ENCODE measurements at places on chromosomes 13 and 19.

- peaks cover 63% of the 10 kb centered on the region for H3K4me1 ChIP-seq
- no peaks in the 10 kb centered on the region for H3K36me3 ChIP-seq
- H3K27ac ChIP-seq = peak within 1 kb of the TSS; percentile 60
- peak within 1 kb of the TSS; percentile 70 for H3K4me3 ChIP-seq
- H3K27me3 ChIP-seq = no peaks in the 10 kb centered on the region
Measured at GRCh38 chr19:14582894-14583340, at the start of gene CLEC17A. Gene CLEC17A (plus strand): TSS chr19:14583084. CDS start chr19:14583161, 77 bp downstream.

GRCh38 chr19:37914908-37915307 is 7.9 kb downstream of the SIPA1L3 start:
- peaks cover 10% of the 10 kb centered on the region for H3K36me3 ChIP-seq
- peaks cover 27% of the 10 kb centered on the region for H3K4me1 ChIP-seq
- H3K27me3 ChIP-seq = no peaks in the 10 kb centered on the region
- no peak overlapping the region for H3K4me3 ChIP-seq
- DNase-seq = no peak
- H3K27ac ChIP-seq = no peak overlapping the region

- DNase-seq = no peak
- no peak overlapping the region for H3K4me3 ChIP-seq
- no peaks in the 10 kb centered on the region for H3K4me1 ChIP-seq
- H3K27me3 ChIP-seq = peaks cover 8% of the 10 kb centered on the region
Measured at GRCh38 chr13:29456419-29456818, 139.1 kb downstream of the SLC7A1 start.

DNA sequence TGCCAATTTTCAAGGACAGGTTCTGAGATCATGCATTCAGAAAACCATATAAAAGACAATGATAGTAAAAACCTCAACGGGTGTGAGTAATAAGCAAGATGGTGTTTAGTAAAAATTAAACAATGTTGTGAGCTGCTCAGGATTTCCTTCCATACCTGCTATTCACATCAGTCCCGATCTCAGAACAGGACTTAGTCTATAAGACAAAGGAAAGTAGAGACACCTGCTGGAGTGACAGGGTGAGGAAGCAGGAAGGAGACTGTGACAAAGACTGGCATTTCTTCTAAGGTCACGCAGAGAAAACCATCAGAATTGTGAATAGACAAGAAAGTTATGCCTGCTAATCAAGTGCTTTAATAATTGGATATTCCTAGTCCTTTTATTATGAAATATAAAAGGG is 648.0 kb downstream of the DACH1 start:
- H3K4me1 ChIP-seq = no peaks in the 10 kb centered on the region
- DNase-seq = no peak
- no peaks in the 10 kb centered on the region for H3K27me3 ChIP-seq
- no peak overlapping the region for H3K27ac ChIP-seq

DNA sequence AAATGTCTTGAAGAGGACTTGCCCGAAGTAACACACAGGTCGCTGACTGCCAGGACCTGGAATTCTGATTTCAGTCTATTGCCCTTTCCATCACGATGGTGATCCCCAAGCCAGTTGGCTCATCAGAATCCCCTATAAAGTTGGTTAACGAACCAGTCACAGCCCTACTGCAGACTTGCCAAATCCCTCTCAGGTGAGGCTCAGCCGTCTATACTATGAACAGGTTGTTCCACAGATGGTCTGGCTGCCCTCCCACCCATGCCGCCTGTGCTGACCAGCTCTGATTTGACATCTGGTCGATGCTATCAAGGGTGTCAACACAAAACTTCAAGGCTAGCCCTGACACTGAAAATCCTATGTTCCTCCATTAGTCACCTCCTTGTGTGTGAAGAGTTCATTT is 90.0 kb downstream of the RNASEH2B start:
- no peak for DNase-seq
- peaks cover 3% of the 10 kb centered on the region for H3K27me3 ChIP-seq
- no peaks in the 10 kb centered on the region for H3K4me1 ChIP-seq
- H3K4me3 ChIP-seq = no peak overlapping the region

DNA sequence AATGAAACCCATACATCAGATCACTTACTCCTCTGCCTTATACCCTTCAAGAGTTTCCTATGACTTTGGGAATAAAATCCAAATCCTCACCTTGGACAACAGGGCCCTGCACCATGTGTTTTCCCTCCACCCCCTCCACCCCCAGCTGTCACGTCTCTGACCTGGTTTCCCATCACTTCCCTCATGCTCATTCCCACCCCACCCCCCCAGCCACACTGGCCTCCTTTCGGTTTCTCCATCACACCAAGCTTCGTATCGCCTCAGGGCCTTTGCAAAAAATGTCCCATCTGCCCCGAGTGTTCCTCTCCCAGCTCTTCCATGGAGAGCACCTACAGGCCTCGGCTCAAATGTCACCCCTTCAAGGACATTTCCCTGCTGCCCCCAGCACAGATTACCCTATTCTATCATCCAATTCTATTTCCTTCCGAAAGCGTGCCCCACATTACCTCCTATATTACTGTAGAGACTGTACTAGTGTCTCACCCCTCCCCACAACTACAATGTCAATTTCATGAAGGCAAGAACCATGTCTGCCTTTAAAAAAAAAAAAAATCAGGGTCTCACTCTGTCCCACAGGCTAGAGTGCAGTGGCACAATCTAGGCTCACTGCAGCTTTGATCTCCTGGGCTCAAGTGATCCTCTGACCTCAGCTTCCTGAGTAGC is 16.8 kb upstream of the FFAR2 start:
- peaks cover 4% of the 10 kb centered on the region for H3K36me3 ChIP-seq
- no peak for DNase-seq
- H3K4me1 ChIP-seq = peaks cover 10% of the 10 kb centered on the region
- H3K4me3 ChIP-seq = no peak overlapping the region
- H3K27me3 ChIP-seq = peaks cover 12% of the 10 kb centered on the region

- peaks cover 5% of the 10 kb centered on the region for H3K36me3 ChIP-seq
- no peak overlapping the region for H3K4me3 ChIP-seq
- DNase-seq = no peak
- H3K4me1 ChIP-seq = peaks cover 43% of the 10 kb centered on the region
- peaks cover 3% of the 10 kb centered on the region for H3K27me3 ChIP-seq
Measured at GRCh38 chr13:33545492-33545891, 259.9 kb upstream of the STARD13 start.

GRCh38 chr13:32829676-32830335 is 186.4 kb upstream of the KL start:
- no peak overlapping the region for H3K27ac ChIP-seq
- H3K27me3 ChIP-seq = no peaks in the 10 kb centered on the region
- H3K4me1 ChIP-seq = no peaks in the 10 kb centered on the region
- DNase-seq = no peak
- no peaks in the 10 kb centered on the region for H3K36me3 ChIP-seq
- no peak overlapping the region for H3K4me3 ChIP-seq

DNA sequence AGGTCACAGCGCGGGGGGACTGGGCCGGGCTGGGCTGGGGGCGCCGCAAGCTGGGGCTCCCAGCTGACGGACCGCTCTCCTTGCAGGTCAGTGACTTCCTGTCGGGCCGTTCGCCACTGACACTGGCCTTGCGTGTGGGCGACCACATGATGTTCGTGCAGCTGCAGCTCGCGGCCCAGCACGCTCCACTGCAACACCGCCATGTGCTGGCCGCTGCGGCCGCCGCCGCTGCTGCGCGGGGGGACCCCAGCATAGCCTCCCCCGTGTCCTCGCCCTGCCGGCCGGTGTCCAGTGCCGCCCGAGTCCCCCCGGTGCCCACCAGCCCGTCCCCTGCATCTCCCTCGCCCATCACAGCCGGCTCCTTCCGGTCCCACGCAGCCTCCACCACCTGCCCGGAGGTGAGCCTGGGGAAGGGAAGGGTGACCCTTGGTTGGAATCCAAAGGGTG is 5.7 kb downstream of the MIDN start:
- DNase-seq = no peak
- H3K36me3 ChIP-seq = peaks cover 29% of the 10 kb centered on the region
- H3K4me1 ChIP-seq = peaks cover 42% of the 10 kb centered on the region
- H3K27me3 ChIP-seq = no peaks in the 10 kb centered on the region
- no peak overlapping the region for H3K4me3 ChIP-seq

- DNase-seq = no peak
- no peaks in the 10 kb centered on the region for H3K27me3 ChIP-seq
- H3K4me3 ChIP-seq = peak overlapping the region; percentile 90
- H3K27ac ChIP-seq = peak overlapping the region; percentile 81
- peaks cover 21% of the 10 kb centered on the region for H3K4me1 ChIP-seq
Measured at GRCh38 chr13:49690133-49690994, 922 bp downstream of the EBPL start.

GRCh38 chr13:22357132-22357531 is 686.3 kb downstream of the FGF9 start:
- no peaks in the 10 kb centered on the region for H3K27me3 ChIP-seq
- H3K4me3 ChIP-seq = no peak overlapping the region
- DNase-seq = no peak
- peaks cover 6% of the 10 kb centered on the region for H3K4me1 ChIP-seq
- no peaks in the 10 kb centered on the region for H3K36me3 ChIP-seq

GRCh38 chr19:46296722-46297461 is at the start of gene HIF3A:
Gene HIF3A (plus strand): TSS chr19:46297042. CDS start chr19:46297077, 35 bp downstream.
- H3K4me3 ChIP-seq = no peak within 1 kb of the TSS
- H3K27me3 ChIP-seq = peaks cover 27% of the 10 kb centered on the region
- H3K36me3 ChIP-seq = no peaks in the 10 kb centered on the region
- no peak for DNase-seq
- H3K4me1 ChIP-seq = no peaks in the 10 kb centered on the region

- H3K36me3 ChIP-seq = no peaks in the 10 kb centered on the region
- H3K4me3 ChIP-seq = peak overlapping the region; percentile 93
- peaks cover 27% of the 10 kb centered on the region for H3K4me1 ChIP-seq
- no peak for DNase-seq
- no peak overlapping the region for H3K27ac ChIP-seq
- no peaks in the 10 kb centered on the region for H3K27me3 ChIP-seq
Measured at GRCh38 chr19:11347546-11348039, 1.3 kb downstream of the CCDC159 start.

DNA sequence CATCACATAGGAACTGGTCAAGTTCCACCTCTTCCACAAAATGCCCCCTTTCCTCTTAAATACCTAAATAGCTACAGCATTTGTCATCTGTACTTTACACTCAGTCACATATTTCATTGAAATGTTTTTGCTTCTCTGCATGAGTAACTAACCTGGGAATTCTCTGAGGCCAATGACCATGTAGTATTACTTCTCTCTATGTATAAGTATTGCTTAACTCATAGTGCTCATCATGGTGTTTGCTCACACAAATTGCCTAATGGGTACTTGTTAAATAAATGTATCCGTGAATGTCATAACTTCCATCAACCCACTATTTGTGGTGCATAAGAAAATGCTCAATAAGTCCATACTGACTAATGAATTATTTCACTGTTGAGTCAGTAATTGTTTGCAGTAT is 115.5 kb downstream of the FGF14 start:
- H3K27me3 ChIP-seq = peaks cover 2% of the 10 kb centered on the region
- H3K4me3 ChIP-seq = no peak overlapping the region
- H3K4me1 ChIP-seq = no peaks in the 10 kb centered on the region
- no peak for DNase-seq
- H3K36me3 ChIP-seq = no peaks in the 10 kb centered on the region
- no peak overlapping the region for H3K27ac ChIP-seq

DNA sequence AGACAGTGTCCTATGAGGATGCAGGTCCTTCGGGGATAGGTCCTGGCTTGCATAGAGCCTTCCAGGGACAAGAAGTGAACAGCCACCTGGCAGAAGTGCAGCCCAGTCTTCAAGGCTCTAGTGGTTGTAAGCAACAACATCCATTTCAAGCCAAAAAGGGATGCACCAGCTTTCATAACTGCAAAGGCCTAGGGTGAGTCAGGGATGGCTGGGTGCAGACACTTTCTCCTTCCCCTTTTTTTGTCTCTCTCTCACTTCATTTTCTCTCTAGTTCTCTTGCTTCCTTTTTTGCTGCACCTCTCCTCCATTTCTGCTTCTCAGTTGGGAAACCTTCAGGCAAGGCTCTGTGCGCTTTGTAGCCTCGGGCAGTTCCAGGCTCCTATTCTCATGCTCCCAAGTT is 196.2 kb upstream of the ZNF536 start:
- no peaks in the 10 kb centered on the region for H3K36me3 ChIP-seq
- no peaks in the 10 kb centered on the region for H3K4me1 ChIP-seq
- H3K4me3 ChIP-seq = no peak overlapping the region
- no peak overlapping the region for H3K27ac ChIP-seq

- H3K36me3 ChIP-seq = no peaks in the 10 kb centered on the region
- no peaks in the 10 kb centered on the region for H3K27me3 ChIP-seq
- DNase-seq = no peak
- no peak overlapping the region for H3K4me3 ChIP-seq
- H3K4me1 ChIP-seq = no peaks in the 10 kb centered on the region
- H3K27ac ChIP-seq = no peak overlapping the region
Measured at GRCh38 chr13:62747629-62748028, 1332.0 kb upstream of the PCDH20 start.

DNA sequence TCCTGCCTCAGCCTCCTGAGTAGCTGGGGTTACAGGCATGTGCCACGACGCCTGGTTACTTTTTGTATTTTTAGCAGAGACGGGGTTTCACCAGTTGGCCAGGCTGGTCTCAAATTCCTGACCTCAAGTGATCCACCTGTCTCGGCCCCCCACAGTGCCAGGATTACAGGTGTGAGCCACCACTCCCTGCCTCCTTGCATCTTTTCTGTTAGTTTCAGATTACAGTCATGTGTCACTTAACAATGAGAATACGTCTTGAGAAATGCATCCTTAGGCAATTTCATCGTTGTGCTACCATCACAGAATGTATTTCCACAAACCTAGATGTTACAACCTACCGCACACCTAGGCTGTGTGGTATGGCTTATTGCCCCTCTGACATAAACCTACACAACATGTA is 180.4 kb downstream of the TM9SF2 start:
- no peak for DNase-seq
- H3K4me3 ChIP-seq = no peak overlapping the region
- H3K36me3 ChIP-seq = no peaks in the 10 kb centered on the region

- H3K4me3 ChIP-seq = no peak overlapping the region
- peaks cover 10% of the 10 kb centered on the region for H3K4me1 ChIP-seq
- H3K36me3 ChIP-seq = no peaks in the 10 kb centered on the region
Measured at GRCh38 chr19:17968362-17968761, 1.5 kb downstream of the KCNN1 start.

GRCh38 chr13:34216256-34216655 is 398.3 kb downstream of the RFC3 start:
- no peak for DNase-seq
- no peaks in the 10 kb centered on the region for H3K36me3 ChIP-seq
- no peaks in the 10 kb centered on the region for H3K27me3 ChIP-seq
- no peaks in the 10 kb centered on the region for H3K4me1 ChIP-seq
- no peak overlapping the region for H3K27ac ChIP-seq
- no peak overlapping the region for H3K4me3 ChIP-seq

- H3K4me1 ChIP-seq = no peaks in the 10 kb centered on the region
- no peak for DNase-seq
- H3K27me3 ChIP-seq = no peaks in the 10 kb centered on the region
- no peak overlapping the region for H3K4me3 ChIP-seq
- H3K27ac ChIP-seq = no peak overlapping the region
Measured at GRCh38 chr13:59607172-59607571, 556.6 kb downstream of the DIAPH3 start.

GRCh38 chr13:43880926-43881325 is 1.2 kb downstream of the LACC1 start:
- H3K4me3 ChIP-seq = no peak overlapping the region
- DNase-seq = no peak
- H3K27ac ChIP-seq = no peak overlapping the region
- H3K36me3 ChIP-seq = no peaks in the 10 kb centered on the region

GRCh38 chr19:56118666-56119581 is 2.2 kb downstream of the ZNF787 start:
- H3K27me3 ChIP-seq = no peaks in the 10 kb centered on the region
- H3K27ac ChIP-seq = peak overlapping the region; percentile 92
- peak overlapping the region; percentile 86 for H3K4me3 ChIP-seq
- peaks cover 14% of the 10 kb centered on the region for H3K36me3 ChIP-seq
- DNase-seq = no peak
